ENCODE measurements at places on chromosomes 6 and 20.

DNA sequence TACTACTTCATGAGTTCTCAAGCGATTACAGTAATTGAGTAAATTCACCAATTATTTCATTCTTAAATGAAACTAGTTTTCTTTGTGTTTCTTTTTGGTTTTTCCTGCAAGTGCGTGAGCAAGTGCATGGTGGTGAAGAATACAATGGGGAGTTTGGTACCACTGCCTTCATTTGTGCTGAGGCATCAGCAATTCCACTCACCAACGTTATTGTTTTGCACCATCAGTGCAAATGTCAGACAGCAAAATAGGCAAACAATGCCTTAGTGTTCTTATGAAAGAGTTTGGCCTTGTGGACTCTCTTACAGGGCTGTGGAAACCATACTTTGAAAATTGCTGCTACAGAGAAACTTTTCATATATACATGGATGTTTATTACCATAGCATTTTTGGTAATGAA is 8.2 kb downstream of the CDH26 start:
- no peak for DNase-seq

DNA sequence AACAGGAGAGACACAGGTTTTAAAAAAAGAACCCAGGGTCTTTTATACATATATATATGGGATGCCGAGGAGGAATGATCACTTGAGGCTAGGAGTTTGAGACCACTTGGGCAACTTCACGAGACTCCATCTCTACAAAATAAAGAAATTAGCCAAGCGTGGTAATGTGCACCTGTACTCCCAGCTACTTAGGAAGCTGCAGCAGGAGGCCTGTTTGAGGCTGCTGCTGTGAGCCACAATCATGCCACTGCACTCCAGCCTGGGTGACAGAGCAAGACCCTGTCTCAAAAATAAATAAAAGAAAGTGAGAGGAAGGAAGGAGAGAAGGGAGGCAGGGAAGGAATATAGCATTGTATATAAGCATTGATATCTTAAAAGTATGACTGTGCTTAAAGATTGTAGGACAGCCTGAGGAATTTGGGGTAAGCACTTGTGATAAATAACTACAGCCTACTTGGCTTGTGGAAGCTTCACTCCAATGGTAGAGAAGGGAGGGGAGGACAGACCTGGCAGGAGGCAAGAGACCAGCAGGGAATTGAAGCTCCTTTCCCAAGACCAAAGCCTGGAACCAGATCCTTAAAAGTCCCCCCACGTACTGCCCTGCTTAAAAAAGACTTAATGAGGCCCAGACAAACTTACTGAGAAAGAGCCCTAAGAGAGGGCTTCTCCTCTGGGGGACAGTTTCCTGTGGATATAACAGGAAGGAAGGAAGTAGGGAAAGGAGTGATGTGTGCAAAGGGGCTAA is 2.5 kb upstream of the SNTA1 start:
- no peak for DNase-seq

DNA sequence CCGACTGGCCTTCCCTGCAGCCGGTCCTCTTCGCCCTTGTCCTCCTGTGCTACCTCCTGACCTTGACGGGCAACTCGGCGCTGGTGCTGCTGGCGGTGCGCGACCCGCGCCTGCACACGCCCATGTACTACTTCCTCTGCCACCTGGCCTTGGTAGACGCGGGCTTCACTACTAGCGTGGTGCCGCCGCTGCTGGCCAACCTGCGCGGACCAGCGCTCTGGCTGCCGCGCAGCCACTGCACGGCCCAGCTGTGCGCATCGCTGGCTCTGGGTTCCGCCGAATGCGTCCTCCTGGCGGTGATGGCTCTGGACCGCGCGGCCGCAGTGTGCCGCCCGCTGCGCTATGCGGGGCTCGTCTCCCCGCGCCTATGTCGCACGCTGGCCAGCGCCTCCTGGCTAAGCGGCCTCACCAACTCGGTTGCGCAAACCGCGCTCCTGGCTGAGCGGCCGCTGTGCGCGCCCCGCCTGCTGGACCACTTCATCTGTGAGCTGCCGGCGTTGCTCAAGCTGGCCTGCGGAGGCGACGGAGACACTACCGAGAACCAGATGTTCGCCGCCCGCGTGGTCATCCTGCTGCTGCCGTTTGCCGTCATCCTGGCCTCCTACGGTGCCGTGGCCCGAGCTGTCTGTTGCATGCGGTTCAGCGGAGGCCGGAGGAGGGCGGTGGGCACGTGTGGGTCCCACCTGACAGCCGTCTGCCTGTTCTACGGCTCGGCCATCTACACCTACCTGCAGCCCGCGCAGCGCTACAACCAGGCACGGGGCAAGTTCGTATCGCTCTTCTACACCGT is 6.1 kb downstream of the UBD start:
- DNase-seq, result peak; percentile 46

DNA sequence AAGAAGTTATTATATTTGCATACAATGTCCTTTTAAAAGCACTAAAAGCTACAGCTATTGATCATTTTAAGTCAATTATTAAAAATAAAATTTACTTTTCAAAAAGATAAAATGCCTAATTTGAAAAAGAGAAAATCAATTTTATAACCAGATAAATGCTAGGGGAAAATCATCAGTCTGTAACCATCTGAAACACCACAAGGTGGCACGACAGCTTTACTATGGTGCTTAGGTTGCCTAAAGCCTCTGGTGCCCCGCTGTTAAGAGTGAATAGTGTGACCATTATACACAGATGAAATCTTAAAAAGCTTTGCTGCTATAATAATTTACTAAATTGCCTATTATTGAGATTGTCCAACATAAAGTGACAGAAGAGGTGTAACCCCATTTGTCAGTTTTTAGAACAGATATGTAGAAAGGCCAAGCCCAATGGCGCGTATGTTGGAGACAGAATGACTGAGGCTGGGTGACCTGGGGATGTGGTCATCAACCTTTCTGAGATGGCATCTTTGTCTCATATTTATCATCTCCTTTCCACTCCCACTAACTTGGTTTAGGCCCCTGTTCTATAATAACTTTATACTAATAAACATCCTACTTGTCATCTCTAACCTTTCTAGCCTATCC is 100.8 kb downstream of the MOXD1 start:
- peak; percentile 80 for DNase-seq

DNA sequence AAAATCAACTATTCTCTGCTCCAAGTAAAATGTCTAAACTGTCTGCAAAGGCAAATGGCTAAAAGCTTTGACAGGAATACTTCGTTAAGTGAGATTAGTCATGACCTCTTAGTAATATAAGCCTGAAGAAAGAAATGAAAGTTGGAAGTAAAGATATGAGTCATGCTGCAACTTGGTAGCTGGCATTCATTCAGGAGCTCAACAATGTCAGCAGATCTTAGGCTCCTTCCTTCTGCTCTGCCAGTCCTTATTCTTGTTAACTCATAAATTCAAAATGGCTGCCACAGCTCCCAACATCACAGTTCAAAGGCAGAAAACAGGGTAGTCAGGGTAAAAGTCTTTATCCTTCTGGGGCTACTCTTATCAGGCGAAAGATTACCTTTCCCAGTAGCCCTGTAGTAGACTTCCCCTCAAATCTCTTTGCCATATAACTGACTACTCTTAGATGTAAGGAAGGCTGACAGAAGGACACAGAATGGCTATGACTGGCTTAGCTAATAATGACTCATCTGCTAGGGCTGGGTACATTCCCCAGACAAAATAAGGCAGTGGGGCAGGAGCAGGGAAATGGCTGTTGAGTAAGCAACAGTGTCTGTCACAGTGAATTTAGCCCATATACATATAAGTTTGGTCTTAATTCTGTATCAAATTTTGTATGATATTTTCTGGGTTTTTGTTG is 24.4 kb upstream of the C6orf62 start:
- DNase-seq, result peak; percentile 98

Data from fibroblast of the aortic adventitia (primary cell).